ENCODE measurements at places on chromosomes 13 and 19.

DNA sequence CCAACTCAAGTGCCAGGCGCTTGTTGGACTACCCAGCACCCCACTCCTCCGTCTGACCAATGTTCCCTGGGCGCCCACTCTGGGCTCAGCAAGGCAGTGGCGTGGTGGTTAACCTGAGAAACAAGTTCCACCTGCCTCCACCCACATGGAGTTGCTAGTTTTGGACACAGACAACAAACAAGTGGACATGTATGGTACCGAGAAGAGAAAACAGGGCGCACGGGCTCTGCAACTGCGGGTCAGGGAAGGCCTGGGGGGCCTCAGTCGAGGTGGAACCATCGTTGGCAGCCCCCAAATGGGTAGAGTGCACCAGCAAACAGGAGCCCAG lies 2.5 kb downstream of the MIER2 start:
- no peak for DNase-seq

GRCh38 chr19:33859016-33859415 lies 62.3 kb downstream of the KCTD15 start:
- no peak for DNase-seq

DNA sequence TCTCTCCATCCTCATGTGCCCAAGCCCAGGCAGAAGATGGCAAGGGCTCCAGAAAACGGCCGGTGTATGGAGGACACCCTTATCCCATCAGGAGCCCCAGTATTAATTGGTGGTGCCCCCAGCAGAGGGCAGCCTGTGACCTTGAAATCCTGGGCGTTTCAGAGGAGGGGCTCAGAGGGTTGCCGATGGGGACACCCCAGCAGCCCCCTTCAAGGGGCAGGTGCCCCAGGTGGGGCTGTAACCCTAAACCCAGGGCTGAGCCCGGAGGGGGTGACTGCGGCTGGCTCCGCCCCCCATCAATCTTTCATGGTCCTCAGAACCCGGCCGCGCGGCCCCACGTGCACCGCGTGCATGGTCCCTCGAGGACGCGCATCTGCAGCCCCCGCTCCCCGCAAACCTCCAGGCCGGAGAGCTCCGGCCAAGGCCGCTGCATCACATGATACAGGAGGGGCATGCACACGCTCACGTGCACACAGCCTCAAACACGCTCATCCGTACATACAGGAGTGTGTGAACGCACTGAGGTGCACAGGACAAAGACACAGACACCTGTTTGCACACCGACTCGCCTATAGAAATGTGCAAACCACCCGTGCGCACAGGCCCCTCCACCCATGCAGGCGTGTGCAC lies 949 bp downstream of the RAB3A start:
- DNase-seq, result no peak

DNA sequence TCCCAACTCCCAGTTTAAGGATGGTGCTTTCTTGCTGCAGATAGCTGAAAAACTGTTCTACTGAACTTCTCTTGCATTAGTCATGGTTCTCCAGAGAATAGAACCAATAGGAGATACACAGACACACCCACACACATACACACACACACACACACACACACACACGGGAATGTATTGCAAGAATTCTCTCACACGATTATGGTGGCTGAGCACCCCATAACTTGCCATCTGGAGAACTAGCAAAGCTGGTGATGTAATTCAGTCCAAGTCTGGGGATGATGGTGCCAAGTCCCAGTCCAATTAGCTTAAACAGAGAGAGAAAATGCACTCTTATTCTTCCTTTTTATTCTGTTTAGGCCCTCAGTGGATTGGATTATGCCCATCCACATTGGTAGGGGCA lies 643.9 kb downstream of the DIAPH3 start:
- DNase-seq, result no peak

DNA sequence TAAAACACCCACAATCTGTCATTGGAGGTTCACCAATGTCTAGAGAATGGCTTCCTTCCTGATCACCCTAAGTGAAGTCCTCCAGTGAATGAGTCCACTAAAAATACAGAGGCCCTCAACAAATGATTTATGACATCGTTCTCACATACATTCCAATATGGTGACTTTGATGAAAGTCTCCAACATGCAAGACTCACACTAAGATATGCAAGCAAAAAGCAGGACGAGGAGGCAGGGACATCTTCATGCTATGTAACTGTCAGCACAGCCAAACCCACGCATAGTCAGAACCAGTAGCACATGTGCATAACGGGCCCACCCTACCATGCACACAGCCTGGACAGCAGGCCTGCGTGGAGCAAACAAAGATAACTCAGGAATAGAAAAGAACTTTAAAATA lies 16.6 kb upstream of the LSM14A start:
- no peak for DNase-seq

DNA sequence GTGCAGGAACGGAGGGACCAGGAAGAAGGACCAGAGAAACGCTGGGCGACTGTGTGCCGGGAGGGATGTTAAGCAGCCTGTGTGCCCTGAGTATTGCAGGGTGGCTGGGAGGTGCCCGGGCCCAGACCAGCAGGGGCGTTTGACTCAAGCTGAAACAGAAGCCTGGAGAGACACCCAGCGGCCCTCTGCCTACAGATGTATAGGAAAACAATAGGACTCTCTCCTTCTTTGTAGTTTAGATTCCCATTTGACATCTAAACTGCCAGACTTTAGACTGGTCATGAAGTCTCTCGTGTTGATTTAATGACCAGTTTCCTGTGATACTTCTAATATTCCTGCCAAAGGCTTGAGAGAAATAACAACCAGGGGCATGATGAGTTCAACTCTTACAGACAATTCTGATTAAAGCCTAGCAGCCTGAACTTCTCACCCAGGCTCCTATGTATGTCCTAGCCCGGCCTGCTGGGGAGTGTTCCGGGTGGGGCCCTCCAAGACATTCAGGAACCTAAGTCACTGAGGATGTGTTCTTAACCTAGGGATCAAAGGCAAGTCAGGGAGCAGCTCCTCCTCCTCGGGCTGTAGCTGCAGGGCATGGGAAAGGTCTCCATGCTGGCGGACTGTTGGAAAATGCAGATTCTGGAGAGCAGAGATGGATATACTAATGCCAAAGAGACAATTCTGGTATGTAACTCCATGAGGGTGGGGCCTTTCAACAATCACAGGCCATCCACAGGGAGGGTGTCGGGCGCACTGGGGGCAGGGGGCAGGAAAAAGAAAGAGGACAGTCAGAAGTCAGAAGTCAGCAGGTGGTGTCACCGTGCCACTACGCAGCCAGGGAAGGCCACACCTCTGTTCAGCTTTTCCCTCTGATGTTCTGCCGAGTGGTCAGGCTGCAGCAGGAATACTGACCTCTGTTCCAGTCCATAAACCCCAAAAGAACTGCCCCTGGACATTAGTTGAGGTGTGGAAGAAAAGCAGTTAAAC lies 131.8 kb downstream of the STARD13 start:
- no peak for DNase-seq

- no peak for DNase-seq
Measured at GRCh38 chr19:45424191-45425058, 708 bp upstream of the ERCC1 start.

DNA sequence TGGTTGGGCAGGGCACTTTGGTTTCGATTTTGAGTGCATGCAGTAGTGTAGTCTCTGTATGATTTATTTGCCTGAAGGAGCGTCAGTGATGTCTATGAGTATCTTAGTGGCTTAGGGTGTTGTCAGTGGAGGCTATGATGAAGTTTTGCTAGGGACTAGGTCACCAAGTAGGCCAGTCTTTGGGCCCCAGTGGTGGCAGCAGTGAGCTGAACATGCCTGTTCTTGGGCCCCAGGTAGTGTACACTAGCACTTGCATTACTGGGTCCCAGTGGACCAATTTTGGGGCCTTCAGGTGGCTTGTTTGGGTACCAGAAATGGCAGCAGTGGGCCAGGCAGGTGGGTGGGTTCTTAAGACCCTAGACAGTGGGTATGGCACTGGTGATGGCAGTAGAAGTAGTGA lies 598.7 kb upstream of the SPRY2 start:
- no peak for DNase-seq

DNA sequence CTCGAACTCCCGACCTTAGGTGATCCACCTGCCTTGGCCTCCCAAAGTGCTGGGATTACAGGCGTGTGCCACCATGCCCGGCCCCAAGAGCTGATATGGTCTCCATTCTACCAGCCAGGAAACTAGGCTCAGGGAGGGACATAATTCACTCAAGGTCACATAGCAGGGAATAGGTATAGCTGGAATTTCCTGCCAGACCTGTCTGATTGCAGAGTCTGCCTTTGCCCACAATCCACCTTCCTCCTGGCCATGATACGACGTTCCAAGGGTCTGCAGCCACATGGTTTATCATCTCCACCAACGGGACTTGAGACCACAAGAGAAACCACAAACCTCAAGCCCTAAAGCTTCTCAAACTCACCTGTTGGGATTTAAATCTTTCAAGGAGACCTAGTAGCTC lies 32.0 kb downstream of the ZNRF4 start:
- DNase-seq, result no peak

DNA sequence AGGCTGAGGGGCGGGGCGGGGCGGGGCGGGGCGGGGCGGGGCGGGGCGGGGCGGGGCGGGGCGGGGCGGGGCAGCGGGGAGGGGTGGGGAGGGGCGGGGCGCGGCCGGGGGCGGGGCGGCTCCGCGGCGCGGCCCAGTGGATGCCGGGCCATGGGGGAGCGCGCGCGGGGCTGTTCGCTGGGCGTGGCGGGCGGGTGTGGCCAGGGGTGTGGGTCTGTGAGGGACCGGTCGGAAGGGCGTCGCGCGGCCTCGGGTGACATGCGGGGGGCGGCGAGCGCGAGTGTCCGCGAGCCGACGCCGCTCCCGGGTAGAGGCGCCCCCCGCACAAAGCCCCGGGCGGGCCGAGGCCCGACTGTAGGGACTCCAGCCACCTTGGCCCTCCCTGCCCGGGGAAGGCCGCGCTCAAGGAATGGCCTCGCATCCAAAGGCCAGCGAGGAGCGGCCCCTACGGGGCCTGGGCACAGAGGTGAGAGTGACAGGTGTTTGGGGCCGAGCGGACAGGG lies at the start of gene ZFP28:
Gene ZFP28 (plus strand): TSS at position 188 of the 503 bp plus-strand sequence. CDS start 71 bp downstream, at position 259.
- DNase-seq, result peak; percentile 49

- DNase-seq, result no peak
Measured at GRCh38 chr13:29878101-29878500, 27.7 kb upstream of the UBL3 start.

DNA sequence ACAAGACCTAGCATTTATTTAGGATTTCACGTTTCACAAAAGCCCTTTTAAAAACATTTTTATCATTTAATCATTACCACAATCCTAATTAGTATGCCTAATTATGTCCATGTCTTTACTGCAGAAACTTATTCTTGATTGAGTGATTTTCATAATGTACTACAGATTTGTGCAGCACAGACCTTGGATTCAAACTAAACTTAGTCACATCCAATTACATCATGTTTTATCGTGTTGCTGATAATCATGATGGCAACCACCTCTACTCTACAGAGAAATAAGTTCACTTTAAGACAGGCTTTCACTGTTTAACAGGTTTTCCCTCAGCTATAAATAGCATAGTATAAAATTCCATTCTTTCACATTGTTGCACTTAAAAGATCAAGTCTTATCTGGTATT lies 240.9 kb upstream of the RFC3 start:
- DNase-seq, result no peak

DNA sequence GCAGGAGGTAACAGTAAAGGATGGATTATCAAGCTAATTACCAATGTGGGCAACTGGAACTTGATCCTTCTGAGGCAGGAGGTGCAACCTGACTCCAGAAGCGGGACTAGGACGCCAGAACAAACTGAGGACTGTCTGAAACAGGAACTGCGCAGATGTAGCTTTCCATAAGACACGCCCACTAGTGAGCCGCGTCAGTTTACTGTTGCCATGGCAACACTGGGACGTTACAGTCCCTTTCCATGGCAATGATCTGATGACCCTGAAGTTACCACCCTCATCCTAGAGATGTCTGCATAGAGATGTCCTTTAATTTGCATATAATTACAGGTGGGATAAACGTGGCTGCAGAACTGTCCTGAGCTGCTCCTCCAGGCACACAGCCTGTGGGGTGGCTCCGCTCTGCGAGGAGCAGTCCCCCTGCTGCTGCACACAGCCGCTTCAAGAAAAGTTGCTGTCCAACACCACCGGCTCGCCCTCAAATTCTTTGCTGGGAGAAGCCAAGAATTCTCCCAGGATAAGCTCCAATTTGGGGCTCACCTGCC lies 816.6 kb downstream of the UQCRFS1 start:
- DNase-seq, result no peak

Data from activated naive CD8-positive, alpha-beta T cell treated with anti-CD3 and anti-CD28 coated beads, Interleukin-2, amount 50 U/mL, for 16 hours (primary cell).